ENCODE measurements at places on chromosomes 2 and 18.

GRCh38 chr2:41703123-41703522 is 344.7 kb upstream of the PKDCC start:
- no peak for DNase-seq

- no peak for DNase-seq
Observed at GRCh38 chr18:23452347-23452727, 750 bp upstream of the RIOK3 start.

DNA sequence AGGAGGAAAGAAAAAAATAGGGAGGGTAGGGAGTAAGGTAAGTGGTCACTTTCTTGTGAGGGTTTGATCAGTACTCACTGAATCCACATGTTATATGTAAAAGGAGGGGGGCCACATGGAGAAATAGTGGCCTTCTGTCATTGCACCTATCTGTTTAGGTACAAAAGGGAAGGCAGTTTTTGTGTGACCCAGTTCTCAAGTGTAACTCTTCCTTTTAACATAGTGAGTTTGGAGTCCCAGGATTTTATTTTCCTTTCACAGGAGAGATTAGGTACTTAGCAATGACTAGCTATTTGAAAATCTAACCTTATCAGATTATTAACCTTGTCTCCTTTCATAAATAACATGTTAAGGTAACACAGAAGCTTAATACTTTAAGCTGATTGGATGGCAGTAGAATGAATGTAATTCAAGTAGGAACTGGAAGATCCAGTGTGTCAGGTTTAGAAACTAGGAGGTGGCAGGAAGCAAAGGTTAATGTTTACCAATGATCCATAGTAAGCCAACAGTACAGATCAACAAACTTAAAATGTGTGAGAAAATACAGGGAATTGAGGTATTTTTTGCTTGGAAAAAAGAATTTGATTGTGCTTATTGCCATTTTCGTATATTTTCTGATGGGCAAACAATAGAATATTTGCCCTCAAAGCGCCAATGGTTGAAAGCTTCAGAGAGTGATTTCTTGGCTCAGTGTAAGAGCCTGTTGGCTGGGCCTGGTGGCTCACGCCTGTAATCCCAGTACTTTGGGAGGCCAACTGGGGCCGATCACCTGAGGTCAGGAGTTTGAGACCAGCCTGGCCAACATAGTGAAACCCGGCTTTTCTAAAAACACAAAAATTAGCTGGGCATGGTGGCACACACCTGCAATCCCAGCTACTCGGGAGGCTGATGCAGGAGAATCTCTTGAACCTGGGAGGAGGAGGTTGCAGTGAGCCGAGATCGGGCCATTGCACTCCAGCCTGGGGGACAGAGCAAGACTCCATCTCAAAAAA is 11.3 kb downstream of the HNMT start:
- DNase-seq: no peak

- no peak for DNase-seq
Observed at GRCh38 chr18:13382366-13382953, 163.9 kb downstream of the LDLRAD4 start.

GRCh38 chr18:36378205-36378604 is 80.7 kb downstream of the FHOD3 start:
- no peak for DNase-seq

DNA sequence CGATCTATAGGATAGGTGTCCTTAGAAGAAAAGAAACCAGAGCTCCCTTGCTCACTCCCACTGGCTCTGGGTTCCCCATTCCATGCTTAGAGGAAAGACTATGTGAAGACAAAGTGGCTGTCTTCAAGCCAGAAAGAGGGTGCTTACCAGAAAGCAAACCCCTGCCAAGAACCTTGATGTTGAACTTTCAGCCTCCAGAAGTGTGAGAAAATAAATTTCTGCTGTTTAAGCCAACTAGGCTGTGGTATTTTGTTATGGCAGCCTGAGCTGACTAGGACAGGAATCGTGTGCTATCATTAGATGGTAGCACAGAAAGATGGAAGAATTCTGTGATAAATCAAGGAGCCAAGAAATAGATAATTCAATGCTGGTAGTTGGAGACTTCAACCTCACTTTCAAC is 19.9 kb upstream of the TFCP2L1 start:
- DNase-seq: no peak

- DNase-seq: no peak
Observed at GRCh38 chr2:8139668-8140200, 542.1 kb upstream of the ID2 start.

DNA sequence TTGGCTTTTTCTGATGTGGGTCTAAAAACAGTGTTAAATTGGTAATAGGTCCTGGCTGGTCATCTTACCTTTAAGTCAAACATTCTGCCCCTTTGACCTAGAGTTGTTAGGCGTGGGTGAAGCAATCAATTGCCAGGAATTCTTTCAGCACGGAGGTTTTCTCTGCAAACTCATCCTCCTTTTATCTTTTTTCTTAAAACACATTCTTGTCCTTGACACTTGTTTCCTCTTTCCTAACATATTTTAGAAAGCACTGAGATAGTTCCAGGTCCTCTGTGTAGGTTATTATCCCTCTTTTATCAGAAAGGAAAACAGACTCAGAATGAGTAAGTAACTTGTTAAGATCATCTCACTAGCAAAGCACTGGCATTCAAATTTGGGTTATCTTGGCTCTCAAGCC is 18.6 kb upstream of the AP1S3 start:
- DNase-seq: no peak

GRCh38 chr2:159202568-159203071 is 83.9 kb downstream of the WDSUB1 start:
- DNase-seq: no peak

GRCh38 chr2:176151442-176152287 is at the start of gene HOXD4:
HOXD4 (plus strand) TSS chr2:176151550; CDS start chr2:176151634, 84 bp downstream.
- DNase-seq: no peak

DNA sequence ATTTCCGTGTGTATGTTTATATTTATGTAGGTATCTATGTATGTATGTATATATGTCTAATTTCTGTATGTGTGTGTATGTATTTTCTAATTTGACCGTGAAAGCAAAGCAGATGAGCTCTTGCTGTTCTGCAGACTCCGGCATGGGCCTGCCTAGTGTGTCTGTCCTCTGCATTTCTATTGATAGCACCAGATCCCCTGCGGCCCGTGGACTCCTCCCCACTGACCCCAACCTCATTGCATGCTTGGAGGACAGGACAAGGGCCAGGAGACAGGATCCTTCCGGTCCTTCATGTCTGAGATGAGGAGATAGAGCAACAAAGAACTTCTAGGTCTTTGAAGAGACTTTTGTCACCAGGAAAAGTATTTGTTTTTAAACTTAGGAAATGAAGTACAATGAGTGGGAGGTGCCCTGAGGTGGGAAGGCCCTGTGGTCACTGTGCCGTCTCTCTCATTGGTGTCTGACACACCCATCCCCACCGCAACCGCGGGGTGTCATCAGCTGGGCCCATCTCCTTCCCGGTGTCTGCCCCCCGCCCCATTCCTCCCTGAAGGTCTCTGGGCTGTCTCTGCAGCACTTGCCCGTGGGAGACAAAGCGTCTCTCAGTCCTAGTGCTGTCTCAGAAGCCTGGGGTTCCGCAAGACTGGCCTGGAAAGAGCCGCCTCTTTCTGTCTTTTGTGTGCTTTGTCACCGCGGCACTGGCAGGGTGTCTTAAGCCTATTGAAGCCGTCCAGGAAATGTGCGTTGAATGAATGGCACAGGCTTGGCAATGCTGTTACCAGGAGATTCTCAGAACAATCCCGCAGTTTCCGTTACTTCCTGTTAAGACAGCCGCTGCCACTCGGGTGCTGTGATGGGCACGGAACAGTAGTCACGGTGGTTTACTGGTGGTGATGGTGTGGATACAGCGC is 216.4 kb downstream of the AGAP1 start:
- no peak for DNase-seq

GRCh38 chr2:74044999-74045398 is 60.3 kb downstream of the TET3 start:
- DNase-seq: no peak

- no peak for DNase-seq
Observed at GRCh38 chr2:132656266-132656975, 13.6 kb downstream of the LYPD1 start.

DNA sequence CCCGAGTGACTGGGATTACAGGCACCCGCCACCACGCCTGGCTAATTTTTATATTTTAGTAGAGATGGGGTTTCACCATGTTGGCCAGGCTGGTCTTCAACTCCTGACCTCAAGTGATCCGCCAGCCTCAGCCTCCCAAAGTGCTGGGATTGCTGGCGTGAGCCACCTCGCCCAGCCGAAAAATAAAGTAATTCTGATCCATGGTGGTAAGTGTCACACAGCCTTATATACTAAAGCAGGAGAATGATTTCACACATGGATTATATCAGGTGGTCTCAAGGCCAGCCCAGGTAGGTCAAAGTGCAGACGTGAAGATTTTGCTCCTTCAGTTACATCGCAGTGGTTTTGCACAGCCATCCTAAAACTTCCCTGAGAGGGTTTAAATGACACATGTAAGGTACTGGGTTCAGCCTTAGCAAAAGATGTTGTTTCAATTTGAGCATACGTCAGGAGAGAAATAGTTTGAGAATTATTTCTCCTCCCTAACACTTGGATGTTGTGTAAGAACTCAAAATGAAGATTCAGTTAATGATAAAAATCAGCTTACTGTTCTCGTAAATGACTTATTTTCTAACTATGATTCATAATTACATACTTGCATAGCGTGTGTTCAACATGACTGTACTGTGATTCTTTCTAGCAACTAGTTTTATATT is 93.0 kb upstream of the SLC39A10 start:
- DNase-seq: no peak

GRCh38 chr2:14891546-14891945 is 259.0 kb downstream of the LRATD1 start:
- DNase-seq: no peak

DNA sequence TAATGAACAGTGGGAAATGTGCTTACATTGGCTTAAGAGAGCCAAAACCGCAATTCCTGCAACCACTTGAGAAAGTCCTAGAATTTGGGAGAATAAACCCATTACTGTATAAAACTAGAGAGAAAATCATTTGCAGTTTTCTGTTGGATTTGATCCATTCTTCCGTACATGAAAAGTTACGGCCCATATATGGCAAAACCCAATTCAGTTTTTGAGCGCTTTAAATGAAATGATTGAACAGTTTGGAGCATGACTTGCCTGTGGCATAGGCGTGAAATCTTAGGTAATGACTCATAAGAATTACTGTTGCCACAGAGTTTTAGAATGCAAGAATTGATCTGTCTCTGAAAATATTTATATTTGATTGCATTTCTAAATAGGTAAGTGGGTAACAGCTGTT is 52.0 kb downstream of the PHLPP1 start:
- DNase-seq: no peak

- DNase-seq: no peak
Observed at GRCh38 chr2:219447242-219448098, 12.8 kb downstream of the SPEG start.

DNA sequence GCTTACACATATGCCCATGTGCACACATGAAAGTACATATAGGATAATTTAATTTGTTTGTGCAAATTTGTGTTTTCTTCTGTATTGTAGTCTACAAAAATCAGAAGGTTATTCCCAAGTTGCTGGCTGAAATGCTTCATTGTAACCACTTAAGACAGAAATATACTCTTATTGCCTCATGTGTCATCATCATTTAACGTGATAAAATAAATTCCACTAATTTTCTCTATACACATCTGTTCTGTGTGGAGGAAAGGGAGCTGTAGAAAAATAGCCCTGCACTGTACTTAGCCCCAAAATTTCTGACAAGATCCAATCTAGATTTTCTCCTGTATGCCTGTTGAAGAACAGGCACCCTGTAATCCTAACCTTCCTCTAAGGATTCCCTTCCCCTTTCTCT is 20.4 kb upstream of the NR4A2 start:
- no peak for DNase-seq

DNA sequence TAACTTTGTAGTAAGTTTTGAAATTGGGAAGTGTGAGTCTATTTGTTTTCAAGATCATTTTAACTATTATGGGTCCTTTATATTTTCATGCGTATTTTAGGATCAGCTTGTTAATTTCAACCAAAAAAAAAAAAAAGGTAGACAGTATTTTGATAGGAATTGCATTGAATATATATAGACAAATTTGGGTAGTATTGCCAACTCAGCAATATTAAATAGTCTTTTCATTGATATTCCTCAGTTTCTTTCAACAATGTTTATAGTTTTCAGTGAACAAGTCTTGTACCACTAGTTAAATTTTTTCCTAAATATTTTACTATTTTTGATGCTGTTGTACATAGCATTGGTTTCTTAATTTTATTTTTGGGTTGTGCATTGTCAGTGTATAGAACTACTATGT is 149.9 kb downstream of the TAF4B start:
- DNase-seq: no peak

DNA sequence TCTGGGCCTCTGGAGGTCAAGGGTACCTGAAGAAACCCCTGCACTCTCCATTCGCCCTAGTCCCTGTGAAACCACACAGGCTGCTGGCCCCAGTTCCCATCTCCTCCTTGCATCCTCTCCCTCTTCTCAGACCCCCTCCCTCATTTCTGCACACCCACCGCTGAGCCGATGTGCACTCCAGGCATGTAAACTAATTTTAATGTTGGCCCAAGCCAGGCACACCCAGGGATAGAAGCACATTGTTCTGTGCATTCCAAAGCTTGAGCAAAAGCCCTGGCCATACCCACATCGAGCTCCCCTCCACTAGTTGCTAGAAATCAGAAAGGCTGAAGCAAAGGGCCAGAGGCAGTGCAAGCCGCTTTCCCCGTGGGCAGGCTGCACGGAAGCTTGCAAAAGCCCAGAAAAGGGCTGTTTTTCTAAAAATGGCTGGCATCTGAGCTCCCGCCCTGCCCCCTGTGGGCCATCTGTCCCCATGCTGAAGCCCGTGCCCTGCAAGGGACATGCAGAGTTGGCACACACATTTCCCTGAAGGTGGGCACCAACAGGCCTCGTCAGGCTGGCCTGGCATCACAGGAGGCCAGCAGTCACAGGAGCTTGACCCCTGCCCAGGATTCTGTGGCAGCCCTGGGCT is 181.6 kb downstream of the SMAD7 start:
- DNase-seq: no peak

- DNase-seq: no peak
Observed at GRCh38 chr18:52343138-52343537, 3.1 kb downstream of the DCC start.

GRCh38 chr2:224427471-224427870 is 25.6 kb upstream of the FAM124B start:
- no peak for DNase-seq

- DNase-seq: no peak
Observed at GRCh38 chr2:157698430-157698829, 69.8 kb upstream of the ACVR1C start.

- DNase-seq: no peak
Observed at GRCh38 chr2:180184506-180184905, 177.4 kb upstream of the CWC22 start.

DNA sequence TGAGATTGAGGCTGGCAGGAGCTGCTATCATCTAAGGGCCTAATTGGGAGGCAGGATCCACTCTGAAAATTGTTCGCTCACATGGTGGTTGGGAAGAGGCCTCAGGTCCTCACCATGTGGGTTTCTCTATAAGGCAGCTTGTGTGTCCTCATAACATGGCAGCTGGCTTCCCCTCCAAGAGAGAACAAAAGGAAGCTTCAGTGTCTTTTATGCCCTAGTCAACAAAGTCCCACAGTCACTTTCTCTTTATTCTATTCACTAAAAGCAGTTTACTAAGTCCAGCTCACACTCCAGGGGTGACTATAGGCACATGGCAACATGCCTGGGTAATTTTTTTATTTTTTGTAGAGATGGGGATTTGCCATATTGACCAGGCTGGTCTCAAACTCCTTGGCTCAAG is 5.8 kb upstream of the ITGAV start:
- DNase-seq: no peak
